ENCODE measurements at places on chromosomes 12 and 14.

- no peak for DNase-seq
Measured at GRCh38 chr12:107229827-107230226, 136.5 kb upstream of the CRY1 start.

DNA sequence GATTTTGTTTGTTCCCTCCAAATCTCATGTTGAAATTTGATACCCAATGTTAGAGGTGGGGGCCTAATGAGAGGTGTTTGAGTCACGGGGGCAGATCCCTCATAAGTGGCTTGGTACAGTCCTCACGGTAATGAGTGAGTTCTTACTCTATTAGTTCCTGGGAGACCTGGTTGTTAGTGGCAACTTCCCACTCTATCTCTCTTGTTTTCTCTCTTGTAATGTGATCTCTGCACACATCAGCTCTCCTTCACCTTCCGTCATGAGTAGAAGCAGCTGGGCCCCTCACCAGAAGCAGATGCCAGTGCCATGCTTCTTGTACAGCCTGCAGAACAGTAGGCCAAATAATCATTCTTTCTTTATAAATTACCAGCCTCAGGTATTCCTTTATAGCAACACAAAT is 29.6 kb upstream of the KCNK10 start:
- no peak for DNase-seq

- DNase-seq = no peak
Measured at GRCh38 chr14:104144911-104145825, 6.8 kb downstream of the KIF26A start.

- DNase-seq = no peak
Measured at GRCh38 chr12:93011100-93011499, 82.0 kb upstream of the EEA1 start.

GRCh38 chr14:100124551-100125088 is 34.8 kb downstream of the DEGS2 start:
- no peak for DNase-seq

GRCh38 chr14:94342334-94342934 is 19.3 kb upstream of the SERPINA6 start:
- peak; percentile 11 for DNase-seq

DNA sequence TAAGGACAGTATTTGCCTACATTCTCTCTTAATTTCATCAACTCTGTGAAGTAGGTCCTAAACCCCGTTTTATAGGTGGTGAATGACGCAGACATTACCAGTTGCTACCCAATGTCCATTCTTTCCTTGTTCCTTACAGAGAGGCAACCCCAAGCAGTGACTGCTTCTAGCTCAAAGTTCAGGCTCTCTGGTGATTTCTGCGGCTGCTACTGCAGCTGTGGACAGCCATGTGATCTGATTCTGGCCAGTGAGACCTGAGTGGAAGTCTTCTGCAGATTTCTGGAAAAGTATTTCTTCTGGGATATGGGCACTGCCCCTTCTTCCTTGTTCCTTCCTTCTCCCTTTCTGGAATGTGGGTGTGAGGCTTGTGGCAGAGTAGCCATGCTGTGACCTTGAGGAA is 82.9 kb downstream of the ARF6 start:
- DNase-seq = no peak

DNA sequence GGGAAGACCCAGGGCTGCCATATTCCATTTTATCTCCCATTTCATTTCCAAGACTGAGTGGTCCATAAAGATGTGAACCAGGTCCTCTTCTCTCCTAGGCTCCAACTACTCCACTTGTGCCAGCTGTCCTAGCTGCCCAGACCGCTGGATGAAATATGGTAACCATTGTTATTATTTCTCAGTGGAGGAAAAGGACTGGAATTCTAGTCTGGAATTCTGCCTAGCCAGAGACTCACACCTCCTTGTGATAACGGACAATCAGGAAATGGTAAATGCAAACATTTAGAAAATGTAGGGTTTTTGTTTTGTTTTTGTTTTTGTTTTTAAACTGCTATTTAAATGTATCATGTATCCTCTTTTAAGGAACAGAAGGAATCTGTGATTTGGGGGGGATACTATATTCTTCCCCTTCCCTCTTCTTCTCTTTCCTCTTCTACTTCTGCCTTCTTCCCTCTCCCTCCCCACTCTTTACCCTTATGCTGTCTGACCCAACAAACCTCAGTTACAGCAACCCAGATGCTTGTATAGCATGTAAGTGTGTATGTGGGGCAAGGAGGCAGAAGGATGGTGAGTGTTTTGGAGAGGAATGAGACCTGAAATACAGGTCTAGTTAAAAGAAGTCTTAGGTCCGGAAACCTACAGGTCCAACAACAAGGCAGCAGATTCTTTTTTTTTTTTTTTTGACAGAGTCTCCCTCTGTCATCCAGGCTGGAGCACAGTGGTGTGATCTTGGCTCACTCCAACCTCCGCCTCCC is 5.9 kb downstream of the KLRG1 start:
- no peak for DNase-seq

DNA sequence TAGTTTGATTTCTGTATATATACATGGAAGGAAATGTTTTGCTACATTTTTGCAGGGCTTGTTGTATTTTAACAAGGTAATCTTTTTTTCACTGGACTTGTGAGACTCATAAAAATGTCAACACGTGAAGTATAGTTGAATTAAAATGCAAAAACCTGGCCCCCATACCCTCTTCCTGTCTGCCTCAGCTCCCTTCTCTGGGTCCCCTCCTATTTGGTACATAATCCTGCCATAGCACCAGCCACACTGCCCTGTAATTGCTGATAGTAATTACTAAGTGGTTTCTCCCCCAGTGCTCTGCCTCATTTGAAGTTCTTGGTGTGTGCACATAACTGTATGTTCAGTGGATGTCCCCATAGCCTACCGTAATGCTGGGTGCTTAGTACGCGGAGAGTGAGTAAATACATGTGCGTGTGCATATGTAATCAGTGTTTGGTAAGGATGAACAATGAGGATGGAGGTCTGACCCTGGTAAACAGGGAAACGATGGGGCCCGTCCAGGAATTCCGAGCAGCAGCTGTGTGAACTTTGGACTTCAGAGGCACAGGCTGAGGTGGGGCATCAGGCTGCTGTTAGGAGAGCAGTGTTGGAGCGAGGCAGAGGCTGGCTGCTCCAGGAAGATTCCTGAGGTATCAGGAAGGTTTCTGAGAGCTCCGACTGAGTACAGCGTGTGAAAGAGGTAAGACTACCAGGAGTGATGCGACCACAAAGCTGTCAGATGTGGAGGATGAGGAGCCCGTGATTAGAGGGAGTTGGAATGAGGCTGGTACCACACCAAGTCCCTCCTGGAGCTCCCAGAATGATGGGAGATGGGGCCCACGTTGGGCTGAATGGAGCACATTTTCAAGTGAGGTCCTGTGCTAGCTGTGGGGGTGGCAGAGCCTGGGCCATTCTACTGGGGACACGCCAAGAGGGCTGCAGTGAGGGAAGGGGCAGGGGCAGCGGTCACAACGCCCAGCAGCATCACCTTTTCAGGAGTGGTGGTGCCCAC is 106.8 kb downstream of the PELI2 start:
- DNase-seq = no peak

- no peak for DNase-seq
Measured at GRCh38 chr14:68932231-68932630, 46.9 kb downstream of the ACTN1 start.

All from stimulated activated CD4-positive, alpha-beta T cell treated with anti-CD3 and anti-CD28 coated beads, Interleukin-4, amount 100 ng/mL, for 1 hour (primary cell).